Endothelial cell of umbilical vein (primary cell): ENCODE measurements at places on chromosomes 12 and 14. TPM values are rescaled to one million over a fixed set of nuclear protein-coding genes. Genes with fewer than 3 reads are reported as not detected.

DNA sequence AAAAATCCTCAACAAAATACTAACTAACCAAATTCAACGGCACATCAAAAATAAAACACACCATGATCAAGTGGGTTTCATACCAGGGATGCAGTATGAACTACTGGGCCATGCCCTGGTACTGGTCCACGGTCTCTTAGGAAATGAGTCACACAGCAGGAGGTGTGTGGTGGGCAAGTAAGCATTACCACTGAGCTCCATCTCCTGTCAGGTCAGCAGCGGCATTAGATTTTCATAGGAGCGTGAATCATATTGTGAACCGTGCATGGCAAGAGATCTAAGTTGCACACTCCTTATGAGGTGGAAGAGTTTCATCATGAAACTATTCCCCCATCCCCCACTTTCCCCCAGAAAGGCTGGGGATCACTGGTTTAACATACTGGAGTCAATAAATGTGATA is 6.7 kb upstream of the LGR5 start:
- H3K4me3 ChIP-seq = no peak overlapping the region
- H3K4me1 ChIP-seq = no peaks in the 10 kb centered on the region
- H3K36me3 ChIP-seq = no peaks in the 10 kb centered on the region

- peak; percentile 64 for DNase-seq
- H3K4me1 ChIP-seq = no peaks in the 10 kb centered on the region
- peaks cover 5% of the 10 kb centered on the region for H3K27me3 ChIP-seq
- no peak overlapping the region for H3K4me3 ChIP-seq
- H3K27ac ChIP-seq = no peak overlapping the region
Measured at GRCh38 chr12:30286345-30286926, 409.2 kb downstream of the IPO8 start.

DNA sequence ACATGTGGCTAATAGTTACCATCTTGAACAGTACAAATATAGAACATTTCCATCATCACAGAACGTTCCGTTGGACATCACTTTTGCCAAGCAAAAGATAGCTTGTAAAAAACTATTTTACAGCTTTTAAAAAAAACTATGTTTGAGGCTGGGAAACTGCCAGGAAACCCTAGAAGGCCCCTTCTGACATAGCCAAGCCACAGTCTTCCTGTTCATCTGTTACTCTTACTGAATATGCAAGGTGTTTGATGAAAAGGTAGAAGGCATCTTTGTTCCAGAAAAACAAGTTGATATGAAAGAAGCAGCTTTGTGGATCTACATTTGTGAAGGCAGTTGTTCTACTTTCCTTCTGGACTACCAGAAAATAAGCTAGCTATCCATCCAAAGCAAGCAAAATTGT is 23.6 kb upstream of the WNK1 start:
- H3K4me1 ChIP-seq = no peaks in the 10 kb centered on the region
- no peak overlapping the region for H3K4me3 ChIP-seq
- no peak overlapping the region for H3K27ac ChIP-seq
- no peaks in the 10 kb centered on the region for H3K36me3 ChIP-seq
- no peak for DNase-seq

The ANO4 gene
- 0.25 and 0.29 TPM in 2 replicates for polyA plus RNA-seq

DNA sequence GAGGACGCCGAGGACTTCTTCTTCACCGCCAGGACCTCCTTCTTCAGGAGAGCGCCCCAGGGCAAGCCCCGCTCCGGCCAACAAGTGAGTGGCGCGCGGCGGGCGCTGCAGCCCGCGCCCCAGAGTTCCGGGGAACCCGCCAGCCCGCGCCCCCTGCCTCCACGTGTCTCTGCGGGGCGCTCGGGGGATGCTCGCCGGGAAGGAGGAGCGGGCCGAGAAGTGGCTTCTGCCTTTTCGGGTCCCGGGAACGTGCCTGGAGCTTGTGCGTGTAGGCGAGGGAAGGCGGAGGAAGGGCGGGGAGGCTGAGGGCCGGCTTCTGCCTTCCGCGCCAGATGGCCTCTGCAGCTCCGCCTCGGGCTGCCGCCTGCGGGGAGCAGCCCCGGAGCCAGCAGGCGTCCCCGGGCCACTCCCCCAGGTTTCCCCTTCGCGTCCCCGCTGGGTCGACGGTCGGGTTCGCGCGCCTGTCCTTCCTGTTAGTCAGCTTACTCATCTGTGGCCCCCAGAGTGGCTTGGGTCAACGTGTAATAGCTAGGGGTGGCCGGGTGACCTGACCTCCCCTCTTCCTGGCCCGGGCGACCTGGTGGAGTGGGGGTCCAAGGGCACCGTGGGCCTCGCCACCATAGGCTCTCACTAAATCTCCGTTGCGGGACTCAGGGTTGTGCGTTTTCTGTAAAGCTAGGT is 505 bp downstream of the RASSF3 start:
- H3K4me3 ChIP-seq = peak overlapping the region; percentile 92
- no peaks in the 10 kb centered on the region for H3K27me3 ChIP-seq
- DNase-seq = peak; percentile 55
- peaks cover 26% of the 10 kb centered on the region for H3K4me1 ChIP-seq

The LRRIQ1 gene
- 0.06 and 0.08 TPM in 2 replicates for polyA plus RNA-seq

The CARMIL3 gene
- polyA plus RNA-seq = 0.03 and 0.08 TPM in 2 replicates

GRCh38 chr14:92847278-92847677 is 53.2 kb downstream of the GOLGA5 start:
- no peaks in the 10 kb centered on the region for H3K36me3 ChIP-seq
- H3K27me3 ChIP-seq = no peaks in the 10 kb centered on the region
- H3K4me1 ChIP-seq = peaks cover 19% of the 10 kb centered on the region
- no peak overlapping the region for H3K4me3 ChIP-seq

DNA sequence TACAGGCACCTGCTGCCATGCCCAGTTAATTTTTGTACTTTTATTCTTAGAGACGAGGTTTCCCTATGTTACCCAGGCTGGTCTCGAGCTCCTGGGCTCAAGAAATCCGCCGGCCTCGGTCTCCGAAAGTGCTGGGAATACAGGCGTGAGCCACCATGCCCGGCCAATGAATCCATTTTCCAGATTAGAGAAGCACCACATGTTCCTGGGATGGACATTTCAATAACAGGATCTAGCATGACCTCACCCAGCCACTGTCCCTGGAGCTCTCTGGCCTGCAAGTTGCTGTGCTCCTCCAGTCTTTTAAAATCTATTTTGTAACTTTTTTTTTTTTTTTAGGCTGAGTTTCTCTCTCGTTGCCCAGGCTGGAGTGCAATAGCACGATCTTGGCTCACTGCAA is 2.2 kb downstream of the GPR132 start:
- H3K27ac ChIP-seq = no peak overlapping the region
- H3K4me3 ChIP-seq = no peak overlapping the region
- H3K36me3 ChIP-seq = no peaks in the 10 kb centered on the region
- no peak for DNase-seq
- H3K4me1 ChIP-seq = peaks cover 20% of the 10 kb centered on the region

- H3K4me1 ChIP-seq = no peaks in the 10 kb centered on the region
- no peak overlapping the region for H3K4me3 ChIP-seq
- H3K36me3 ChIP-seq = no peaks in the 10 kb centered on the region
Measured at GRCh38 chr14:78005325-78005724, 164.8 kb upstream of the NRXN3 start.

DNA sequence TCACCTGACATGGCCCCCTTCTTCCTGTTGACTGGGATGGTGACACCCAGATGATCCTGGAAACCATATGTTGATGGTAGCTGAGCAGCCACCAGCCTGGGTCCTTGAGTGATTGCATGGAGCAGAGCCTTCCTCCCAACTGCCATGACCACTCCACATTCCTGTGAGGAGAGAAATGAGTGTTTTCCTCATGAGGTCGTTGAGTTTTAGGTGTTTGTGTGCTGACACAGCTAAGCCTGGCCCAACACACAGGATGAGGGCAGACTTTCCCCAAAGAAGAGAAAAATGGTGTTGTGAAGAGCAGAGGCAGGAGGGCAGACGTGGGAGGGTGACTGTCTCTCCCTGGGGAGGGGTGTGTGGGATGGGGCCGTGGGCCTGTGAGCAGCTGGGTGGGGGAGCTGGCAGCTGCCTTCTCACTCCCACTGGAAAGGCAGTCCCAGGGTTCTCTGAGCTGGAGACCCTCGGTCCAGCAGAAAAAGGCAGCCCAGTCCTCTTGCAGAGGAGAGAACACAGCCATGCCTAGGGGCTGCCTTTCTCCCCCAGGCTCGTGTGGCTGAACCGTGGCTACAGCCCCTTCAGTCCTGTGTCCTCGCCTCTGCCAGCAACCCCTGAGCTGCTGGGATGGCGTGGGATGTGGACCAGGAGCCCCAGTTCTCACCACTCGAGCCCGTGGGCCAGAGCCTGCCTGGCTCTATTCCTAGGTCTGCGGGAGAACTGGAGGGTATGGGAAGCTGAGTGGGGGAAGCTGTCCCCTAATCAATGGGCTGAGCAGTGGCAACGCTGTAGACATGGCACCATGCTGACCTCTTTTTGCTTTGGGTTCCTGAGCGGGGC is 257.0 kb downstream of the ADGRD1 start:
- no peaks in the 10 kb centered on the region for H3K4me1 ChIP-seq
- DNase-seq = no peak
- H3K27me3 ChIP-seq = no peaks in the 10 kb centered on the region
- no peak overlapping the region for H3K27ac ChIP-seq
- H3K36me3 ChIP-seq = no peaks in the 10 kb centered on the region

- no peaks in the 10 kb centered on the region for H3K36me3 ChIP-seq
- no peak overlapping the region for H3K4me3 ChIP-seq
- peaks cover 7% of the 10 kb centered on the region for H3K4me1 ChIP-seq
- no peaks in the 10 kb centered on the region for H3K27me3 ChIP-seq
- no peak for DNase-seq
Measured at GRCh38 chr14:34051966-34052657, 101.2 kb upstream of the EGLN3 start.

GRCh38 chr12:120921637-120922036 is 17.5 kb upstream of the SPPL3 start:
- H3K4me3 ChIP-seq = no peak overlapping the region
- no peak for DNase-seq
- H3K27me3 ChIP-seq = peaks cover 2% of the 10 kb centered on the region
- no peak overlapping the region for H3K27ac ChIP-seq
- no peaks in the 10 kb centered on the region for H3K36me3 ChIP-seq

The GLIPR1L2 gene
- 0.06 and 0.07 TPM in 2 replicates for polyA plus RNA-seq

- no peaks in the 10 kb centered on the region for H3K27me3 ChIP-seq
- H3K36me3 ChIP-seq = no peaks in the 10 kb centered on the region
- H3K4me1 ChIP-seq = peaks cover 27% of the 10 kb centered on the region
- H3K4me3 ChIP-seq = no peak overlapping the region
- DNase-seq = peak; percentile 48
- peak overlapping the region; percentile 11 for H3K27ac ChIP-seq
Measured at GRCh38 chr12:27645671-27646070, 50.6 kb upstream of the REP15 start.

DNA sequence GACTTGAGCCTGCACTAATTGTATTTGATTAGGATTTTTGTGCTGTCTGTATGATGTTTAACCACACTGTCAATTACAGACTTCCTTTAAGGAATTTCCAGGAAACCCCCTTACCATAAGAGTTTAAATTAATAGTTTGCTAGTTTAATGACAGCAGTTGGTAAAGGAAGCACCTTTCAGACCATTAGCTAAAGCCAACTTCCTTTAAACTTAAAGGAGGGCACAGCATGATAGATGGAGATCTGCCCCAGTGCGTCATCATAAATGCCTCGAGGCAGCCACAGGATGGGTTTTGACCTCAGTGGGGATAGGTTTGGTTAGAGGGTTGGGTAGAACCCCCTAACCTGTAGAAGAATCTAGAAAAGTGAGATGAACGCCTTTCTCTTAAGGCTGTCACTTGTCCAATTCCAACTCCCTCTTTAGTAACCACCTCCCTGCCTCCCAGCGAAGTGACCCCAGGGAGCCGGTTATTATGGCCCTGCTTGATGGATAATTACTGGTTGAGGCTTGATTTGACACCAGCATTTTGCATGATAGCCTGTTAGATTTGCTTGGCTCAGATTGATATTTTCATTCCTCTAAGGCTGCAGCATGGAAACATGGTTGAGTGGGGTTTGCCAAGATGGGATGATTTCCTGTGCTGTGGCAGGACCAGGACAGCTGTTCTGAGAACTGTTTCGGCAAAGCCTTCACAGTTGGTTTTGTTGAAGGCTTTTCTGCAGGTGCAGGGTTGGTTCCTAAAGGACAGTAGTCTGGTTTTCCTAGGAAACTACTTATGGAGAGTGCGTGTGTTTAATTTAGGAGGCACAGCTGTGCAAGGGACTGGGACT is 62.7 kb downstream of the CHST11 start:
- H3K4me1 ChIP-seq = peaks cover 18% of the 10 kb centered on the region
- no peaks in the 10 kb centered on the region for H3K36me3 ChIP-seq
- no peak overlapping the region for H3K4me3 ChIP-seq
- no peak overlapping the region for H3K27ac ChIP-seq
- peak; percentile 21 for DNase-seq
- no peaks in the 10 kb centered on the region for H3K27me3 ChIP-seq

The PMCH gene
- 0.19 and 0.22 TPM in 2 replicates for polyA plus RNA-seq

DNA sequence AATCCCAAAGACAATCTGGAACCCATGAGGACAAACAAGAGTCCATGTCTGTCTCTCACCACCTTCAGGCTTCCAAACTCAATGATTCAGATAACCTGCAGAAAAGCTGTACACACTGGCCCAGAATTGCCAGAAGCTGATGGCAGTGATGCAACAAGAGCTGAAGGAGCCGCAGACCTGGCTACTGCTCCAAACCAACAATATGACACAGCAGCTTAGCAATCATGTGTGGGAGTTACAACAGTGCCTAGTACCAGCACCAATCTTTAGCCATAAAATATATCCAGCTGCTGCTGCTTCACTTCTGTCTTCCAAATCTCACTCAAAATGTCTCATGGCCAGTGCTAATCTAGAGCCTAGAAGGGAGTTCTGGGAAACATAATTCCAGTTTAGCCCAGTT is 22.0 kb downstream of the RPS6KA5 start:
- H3K27me3 ChIP-seq = no peaks in the 10 kb centered on the region
- no peak overlapping the region for H3K4me3 ChIP-seq
- DNase-seq = no peak
- no peaks in the 10 kb centered on the region for H3K4me1 ChIP-seq
- H3K27ac ChIP-seq = no peak overlapping the region

DNA sequence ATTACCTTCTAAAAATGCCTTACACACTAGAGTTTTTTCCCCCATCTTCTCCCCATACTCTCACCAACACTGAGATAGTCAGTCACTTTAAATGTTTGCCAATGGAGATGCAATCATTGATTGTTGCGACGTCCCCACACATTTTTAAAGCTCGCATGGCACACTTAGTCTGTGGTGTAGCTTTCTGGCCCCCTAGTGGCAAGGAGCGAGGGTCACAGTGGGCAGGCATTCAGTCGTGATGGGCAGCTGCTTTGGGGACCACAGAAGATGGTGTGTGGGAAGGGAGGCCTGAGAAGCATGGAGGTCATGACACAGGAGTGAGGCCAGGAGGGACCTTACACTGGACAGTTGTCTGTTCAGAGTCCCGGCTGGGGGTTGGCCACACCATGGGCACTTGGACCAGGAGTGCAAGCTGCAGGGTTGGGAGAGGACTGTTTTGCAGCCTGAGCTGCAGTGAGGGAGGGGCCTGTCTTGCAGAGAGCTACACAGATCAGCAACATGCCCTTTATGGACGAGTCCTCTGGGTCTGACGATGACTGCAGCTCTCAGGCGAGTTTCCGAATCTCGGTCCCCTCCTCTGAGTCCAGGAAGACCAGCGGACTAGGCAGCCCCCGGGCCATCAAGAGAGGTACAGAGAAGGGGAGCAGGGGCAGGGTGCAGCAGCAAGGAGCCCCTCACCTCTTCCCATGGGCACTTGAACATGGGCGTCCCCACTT is 28.6 kb downstream of the PIGH start:
- H3K36me3 ChIP-seq = no peaks in the 10 kb centered on the region
- H3K27ac ChIP-seq = no peak overlapping the region
- H3K27me3 ChIP-seq = no peaks in the 10 kb centered on the region
- DNase-seq = peak; percentile 54
- no peak overlapping the region for H3K4me3 ChIP-seq
- H3K4me1 ChIP-seq = no peaks in the 10 kb centered on the region
